ENCODE measurements at places on chromosomes 2 and 18.

DNA sequence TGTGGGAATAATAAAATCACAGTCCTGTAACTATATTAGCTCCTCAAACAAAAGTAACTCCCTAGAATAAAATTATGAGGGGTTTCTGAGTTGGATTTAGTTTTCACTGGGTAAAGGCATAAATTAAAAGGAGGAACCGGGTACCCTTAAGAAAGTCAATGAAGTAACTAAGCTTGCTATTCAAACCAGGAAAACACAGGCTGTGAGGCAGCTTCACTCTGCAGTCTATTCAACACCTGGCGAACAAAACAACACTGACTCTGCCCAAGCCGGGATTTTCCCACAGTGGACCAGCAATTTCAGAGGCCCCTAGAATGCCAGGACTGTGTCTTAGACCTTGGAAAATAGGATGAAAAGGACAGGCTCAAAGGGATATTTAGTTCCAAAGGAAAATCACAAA is 24.6 kb upstream of the CREB1 start:
- DNase-seq = no peak

DNA sequence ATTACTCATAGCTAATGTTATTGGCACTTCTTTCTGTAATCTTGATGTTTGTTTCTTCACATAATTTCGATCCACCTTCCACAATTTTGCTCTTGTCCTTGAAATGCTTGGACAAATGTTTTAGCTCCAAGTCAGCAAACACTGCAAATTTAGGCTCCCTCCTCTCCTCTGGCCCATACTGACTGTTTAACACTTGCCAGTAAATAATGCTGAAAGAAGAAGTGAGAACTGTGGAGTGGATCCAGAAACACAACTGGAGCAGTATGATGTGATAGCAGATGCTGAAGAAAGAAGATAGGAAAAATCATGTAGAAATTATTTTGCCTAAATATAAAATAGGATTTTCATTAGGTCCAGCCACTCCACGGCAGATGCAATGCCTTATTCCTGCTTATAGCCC is 415.0 kb upstream of the GYPC start:
- DNase-seq = no peak

DNA sequence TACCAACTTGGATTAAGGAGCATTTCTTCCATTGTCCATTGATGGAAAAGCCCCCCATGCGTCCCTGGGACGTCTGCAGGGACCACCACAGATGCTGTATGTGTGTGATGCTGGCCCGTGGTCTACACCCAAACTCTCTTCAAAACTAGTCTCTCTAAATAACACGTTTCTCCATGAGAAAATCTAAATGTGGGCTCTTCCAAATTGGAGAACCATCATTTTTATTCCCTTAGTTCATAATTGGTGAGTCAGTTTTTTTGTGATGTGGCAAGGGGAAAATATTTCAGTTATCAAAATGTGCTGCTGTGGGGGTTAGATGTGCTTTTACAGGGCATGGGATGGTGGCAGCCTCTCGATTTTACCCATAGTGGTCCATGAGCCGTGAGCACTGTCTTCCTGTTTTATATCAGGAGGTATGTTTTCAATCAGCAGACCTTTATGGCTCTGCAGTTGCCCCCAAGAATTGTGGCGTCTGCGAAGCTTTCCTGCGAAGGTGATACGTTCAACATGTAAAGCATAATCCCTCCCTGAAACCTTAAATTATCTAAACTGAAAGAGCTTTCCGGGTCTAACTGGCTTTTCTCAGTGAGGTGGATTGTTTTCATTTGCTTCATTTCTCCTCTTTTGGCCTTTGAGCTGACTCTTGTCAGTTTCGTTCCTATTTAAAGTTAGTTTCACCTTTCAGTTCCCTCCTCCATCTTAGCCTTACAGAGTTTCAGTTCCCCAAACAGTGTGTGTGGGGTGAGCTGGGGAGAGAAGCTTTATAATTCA is 78.4 kb downstream of the SETBP1 start:
- DNase-seq = no peak

DNA sequence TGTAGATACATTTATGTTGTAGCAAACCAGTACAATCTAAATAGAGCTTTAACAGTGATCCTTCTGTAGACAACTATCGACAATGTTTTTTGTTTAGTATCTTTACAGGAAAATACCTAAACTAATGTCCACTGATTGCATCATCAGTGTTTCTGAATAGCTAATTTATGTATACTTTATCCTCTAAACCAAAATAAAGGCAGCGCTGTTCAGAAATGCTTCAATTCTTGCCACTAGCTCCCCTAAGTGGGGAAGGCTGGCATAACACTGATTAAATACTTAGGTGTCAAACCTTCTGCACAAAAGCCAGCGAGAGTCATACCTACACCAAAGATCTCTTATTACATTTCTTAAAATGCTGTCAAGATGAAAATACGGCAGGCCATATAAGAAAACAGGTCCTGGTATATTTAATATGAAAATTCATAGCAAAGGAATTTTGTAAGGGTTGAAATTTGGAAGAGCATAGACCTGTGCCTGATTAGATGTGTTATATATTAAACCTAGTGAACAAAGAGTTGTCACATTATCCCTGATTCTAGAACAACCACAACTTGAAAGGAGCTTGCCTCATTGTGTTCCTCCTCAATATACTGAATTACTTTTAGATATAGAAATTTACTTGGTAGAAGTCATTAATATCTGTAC is 1693.4 kb upstream of the SLC39A10 start:
- DNase-seq = no peak

DNA sequence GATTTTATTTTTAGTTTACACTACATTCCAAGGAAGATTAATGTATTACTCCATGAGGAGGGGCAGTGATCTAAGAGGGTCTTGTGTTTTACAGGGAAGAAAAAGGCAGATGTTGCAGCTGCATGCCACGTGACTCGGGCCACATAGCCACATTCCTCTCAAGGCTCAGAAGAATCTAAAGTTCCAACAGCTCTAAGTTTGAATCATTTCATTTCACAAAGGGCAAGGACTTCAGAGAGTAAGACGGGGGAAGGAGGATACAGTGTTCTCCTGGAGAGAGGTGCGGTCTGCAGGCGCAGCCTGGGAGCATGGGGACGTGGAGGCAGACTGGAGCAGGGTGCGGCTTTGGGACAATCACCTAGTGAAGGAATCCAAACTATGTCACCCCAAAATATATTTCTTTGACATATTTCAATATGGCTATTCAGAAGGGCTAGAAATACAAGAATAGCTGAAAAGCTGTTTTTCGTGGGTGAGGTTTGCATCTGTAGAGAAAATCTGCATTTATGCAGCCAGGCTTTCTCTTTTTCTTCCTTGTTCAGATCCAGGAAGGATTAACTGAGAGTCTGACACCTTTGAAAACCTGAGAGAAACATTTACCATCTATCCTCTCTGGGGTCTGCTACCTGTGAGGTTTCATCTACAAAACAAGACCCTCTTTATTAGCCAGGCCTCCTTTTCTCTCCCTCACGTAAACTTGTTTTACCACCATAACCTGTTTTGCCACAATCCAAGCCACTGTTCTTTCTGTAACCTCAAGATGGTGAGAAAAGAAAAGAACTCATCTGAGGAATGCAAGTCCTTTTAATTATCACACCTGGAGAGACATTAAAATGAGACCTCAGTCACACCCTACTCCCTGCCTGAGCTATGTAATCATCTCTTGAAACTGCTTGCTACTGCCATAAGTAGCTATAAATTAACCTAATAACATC is 165.1 kb upstream of the NDUFV2 start:
- DNase-seq = no peak

DNA sequence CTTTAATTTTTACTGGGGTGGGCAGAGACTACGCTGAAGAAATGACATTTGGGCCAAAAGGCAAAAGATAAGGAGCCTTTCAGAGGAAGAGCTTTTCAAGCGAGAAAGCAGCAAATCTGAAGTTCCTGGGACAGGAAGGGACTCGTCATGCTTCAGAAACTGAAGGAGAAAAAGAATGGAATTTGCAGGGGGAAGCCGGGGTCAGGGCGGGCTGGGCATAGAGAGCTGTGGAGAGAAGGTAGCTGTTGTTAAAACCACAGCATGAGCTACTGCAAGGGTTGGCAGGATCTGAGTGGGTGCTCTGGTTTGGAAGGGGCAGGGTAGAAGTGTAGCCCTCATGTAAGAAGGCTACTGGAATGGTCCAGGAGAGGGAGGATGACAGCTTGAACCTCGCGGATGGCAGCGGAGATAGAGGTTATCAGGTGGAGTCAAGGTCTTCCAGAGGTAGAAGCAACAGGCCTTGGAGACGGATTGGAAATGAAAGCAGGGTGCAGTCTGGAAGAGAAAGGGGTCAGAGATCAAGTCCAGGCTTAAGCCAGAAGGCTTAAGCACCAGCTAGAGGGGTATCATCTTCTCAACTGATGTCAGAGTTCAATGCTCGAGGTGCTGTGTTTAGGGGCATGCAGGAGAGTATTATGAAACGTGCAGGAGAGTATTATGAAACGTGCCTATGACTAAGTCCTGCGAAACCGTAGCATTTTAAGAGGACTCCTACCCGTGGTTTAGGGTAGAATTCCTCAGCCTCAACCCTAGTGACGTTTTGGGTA is 18.9 kb downstream of the ATP8B1 start:
- no peak for DNase-seq

GRCh38 chr2:121483021-121483420 is 47.7 kb upstream of the RNU4ATAC start:
- DNase-seq = no peak

DNA sequence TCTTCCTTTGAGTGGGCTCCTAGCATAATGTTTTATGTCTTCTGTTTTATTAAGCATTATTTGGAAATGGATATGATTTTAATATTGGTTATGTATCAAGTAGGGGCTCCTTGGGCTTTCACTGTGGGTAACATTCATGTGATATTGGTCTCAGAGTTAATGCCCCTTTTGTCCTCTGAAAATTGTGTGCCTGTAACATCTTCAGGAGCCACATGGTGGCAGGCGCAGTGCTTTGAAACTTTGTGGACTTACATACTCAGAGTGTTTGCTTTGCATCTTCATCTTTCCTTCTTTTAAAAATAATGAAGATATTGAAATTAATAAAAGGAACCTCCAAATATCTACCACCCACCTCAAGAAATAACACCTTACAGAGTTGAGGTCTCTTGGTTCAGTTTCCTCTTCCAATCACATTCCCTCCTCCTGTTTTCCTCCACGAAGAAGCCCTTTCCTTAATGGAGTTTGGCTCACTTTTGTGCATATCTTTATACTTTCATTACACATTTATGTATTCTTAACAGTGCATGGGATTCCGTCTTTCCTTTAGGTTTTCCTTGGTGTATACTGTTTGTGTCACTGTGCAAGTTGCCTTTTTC is 73.5 kb downstream of the LIMS1 start:
- DNase-seq = no peak

Data from activated CD8-positive, alpha-beta memory T cell treated with anti-CD3 and anti-CD28 coated beads for 48 hours (primary cell).